Fibroblast of skin of left biceps (primary cell): ENCODE measurements at places on chromosomes 4 and X.

DNA sequence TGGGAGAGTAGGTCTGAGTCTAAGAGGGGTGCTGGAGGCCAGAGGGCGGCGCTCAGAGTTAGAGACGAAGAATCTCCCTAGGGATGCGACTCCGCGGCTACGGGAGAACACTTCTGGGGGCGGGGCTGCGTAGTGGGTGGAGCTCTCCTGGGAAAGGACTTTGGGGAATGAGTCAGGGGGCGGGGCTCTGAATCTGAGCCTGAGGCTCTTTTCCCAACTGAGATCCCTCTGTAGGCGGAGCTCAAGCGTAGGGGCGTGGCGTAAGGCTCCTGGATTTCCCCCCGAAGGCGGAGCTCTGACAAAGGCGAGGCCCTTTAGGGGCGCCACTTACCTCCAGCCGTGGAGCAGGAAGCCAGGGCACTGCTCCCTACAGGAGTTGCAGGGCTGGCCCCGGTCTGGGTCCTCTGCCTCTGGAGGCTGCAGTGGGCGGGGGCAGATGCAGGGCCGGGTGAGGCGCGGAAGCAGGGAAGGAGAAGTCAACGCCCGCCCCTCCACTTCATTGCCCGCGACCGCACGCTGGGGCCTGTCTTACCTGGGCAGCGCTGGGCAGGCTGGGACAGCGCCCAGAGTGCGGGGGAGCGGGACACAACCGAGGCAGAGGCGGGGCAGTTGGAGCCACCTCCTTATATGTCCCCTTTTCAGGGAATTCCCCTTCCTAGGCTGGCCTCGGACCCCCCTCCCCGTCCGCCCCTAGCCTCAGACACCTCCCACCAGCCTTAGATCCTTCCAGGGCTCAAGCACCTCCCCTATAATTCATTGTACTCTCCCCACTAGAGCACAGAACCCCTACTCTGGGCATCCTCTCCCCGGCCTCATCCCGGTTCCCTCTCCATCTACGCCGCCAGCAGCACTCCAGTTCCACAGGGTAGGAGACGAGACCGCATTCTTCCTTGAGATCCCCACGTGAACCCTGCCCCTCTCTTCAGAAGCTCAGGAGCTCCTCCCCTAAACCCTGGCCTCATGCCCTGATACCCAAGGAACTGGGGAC, 1.6 kb downstream of the PRICKLE3 start:
- peak; percentile 59 for DNase-seq

DNA sequence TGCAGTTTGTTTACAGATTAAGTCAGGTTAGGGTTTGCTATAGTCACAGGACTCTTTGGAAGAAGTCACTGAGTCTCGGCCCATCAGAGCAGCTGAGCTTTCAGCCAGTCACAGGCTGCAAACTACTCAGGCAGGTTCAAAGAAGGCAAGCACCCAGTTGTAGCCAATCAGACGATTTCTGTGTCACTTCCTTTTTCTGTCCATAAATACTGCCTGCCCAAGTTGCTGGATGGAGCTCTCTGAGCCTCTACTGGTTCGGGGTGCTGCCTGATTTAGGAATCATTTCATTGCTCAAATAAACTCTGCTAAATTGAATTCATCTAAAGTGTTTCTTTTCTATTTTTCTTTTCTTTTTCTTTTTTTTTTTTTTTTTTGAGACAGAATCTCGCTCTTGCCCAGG, 7.3 kb upstream of the SH3BP2 start:
- DNase-seq: no peak

DNA sequence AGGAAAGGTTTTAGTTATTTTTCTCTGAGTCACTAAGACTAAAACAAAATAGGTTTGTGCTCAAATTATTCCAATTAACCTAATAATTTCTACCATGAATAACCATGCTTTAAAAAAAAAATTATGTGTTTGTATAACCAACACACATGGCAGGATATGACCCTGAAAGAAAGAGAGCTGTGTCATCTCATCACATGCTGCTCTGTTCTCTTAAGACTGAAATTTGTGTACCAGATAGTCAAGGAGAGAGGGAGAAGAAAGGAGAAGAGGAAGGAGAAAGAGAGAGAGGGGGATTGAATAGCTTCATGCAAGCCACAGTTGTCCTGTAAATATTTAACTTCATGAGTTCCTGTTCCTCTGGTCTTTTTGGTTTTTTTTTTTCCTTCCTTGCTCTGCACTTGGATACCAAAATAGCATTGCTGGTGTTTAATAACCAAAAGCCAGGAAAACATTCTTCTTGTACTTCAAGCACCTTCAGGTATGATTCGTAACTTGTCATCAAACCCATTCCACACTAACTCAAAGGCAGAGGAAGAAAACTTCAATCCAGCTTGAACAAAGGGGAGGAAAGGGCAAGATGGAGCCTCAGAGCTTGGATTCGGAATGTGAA, 6.4 kb upstream of the PROM1 start:
- DNase-seq: no peak

- no peak for DNase-seq
These were observed 40.3 kb downstream of the NHS start for GRCh38 chrX:17415242-17415810.

DNA sequence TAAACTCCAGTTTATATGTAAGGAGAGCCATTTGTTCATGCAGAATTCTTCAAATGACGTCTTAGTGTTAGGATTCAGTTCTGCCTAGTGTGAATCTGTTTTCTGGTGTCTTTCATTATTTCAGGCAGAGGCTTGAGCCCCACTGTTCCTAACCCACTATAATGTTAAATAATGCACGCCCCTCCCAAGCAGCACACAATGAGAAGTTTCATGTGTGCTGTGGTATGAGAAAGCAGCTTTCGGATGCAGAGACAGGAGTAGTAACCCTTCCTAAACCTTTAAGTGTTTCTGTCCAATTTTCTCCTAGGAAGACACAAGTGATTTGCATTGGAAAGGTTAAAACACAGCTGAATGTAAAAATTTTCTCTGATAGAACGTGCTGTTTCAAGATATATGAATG, 54.5 kb downstream of the TRIM2 start:
- DNase-seq: no peak

DNA sequence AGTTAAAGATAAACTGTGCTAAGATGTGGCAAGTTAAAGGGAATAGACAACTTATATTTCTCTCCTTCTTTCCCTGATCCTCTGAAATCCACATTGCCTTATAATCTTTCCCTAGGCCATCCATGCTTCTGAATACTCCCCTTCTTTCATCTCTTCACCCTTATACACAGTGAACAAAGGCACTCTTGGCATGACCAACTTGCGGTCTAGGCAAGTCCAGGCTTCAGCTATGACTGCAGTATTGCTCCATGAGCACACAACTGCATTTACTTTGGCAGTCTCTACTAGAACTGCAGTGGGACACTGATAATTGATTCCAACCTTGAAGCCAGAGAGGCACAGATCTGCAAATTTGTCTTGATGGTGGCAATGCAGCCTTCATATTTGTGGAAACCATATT, 24.2 kb upstream of the UBA6 start:
- no peak for DNase-seq

- peak; percentile 86 for DNase-seq
These were observed 139.9 kb downstream of the NDST3 start for GRCh38 chr4:118173956-118174725.

GRCh38 chrX:154734061-154734781, 16.7 kb downstream of the GAB3 start:
- DNase-seq: no peak

DNA sequence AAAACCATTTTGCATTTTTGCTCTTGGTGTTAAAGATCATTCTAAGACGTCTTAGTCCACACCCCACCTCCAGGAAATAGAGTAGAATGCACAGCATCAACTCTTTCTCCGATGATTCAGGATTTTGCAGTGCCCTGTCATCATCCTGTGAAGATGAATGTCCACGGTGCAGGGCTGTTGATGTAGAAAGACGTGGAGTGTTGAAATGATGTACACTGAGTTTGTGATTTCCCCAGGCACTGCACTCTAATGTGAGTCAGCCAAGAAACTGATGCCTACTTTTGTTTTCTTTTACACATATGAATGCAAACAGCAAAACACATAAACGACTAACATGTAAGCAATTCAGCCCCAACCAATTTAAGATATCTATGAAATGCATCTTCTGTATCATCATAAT, 10.5 kb downstream of the LGI2 start:
- DNase-seq: peak; percentile 28

- no peak for DNase-seq
These were observed 132.7 kb upstream of the MAP3K15 start for GRCh38 chrX:19647731-19648588.

- no peak for DNase-seq
These were observed 736.9 kb upstream of the MAGEB2 start for GRCh38 chrX:29478336-29479069.

- no peak for DNase-seq
These were observed 255.5 kb upstream of the GATB start for GRCh38 chr4:152016303-152016620.
